Ovary (tissue), 10 donors: ENCODE measurements at places on chromosomes 13 and 19. TPM values are rescaled to one million over a fixed set of nuclear protein-coding genes. Genes with fewer than 3 reads are reported as not detected.

Gene VSIG10L
- 6.5 TPM for total RNA-seq

Gene GFY
- total RNA-seq = not detected

Gene OR10H5
- total RNA-seq = not detected

Gene COMP
- 0.92 TPM for total RNA-seq

Gene ZNF534
- 0.30 TPM for total RNA-seq
